ENCODE measurements at places on chromosomes 1 and 21.

DNA sequence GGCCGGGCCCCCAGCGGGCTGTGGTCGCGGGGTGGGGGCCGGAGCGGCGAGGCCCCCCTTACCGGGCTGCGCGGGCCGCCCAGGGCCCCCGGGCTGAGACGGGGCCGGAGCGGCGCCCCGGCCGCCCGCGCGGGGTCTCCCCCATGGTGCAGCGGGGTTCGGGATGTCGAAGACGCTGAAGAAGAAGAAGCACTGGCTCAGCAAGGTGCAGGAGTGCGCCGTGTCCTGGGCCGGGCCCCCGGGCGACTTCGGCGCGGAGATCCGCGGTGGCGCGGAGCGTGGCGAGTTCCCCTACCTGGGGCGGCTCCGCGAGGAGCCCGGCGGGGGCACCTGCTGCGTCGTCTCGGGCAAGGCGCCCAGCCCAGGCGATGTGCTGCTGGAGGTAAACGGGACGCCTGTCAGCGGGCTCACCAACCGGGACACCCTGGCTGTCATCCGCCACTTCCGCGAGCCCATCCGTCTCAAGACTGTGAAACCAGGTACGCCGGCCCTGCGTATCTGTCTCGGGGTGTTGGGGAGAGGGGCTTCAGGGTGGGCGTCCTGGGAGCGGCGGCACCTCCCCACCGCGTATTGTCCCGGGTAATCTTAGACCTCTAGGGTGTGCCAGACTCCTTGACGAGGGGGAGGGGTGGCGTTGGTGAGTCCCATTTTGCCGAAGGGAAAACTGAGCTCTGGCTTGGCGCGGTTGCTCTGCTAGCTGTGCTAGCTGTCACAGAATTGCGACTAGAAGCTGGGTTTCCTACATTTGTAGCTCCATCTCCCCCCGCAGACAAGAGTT, 745 bp downstream of the MAGI3 start:
- no peak for DNase-seq

- no peak for DNase-seq
Measured at GRCh38 chr1:87117761-87118368, 203.4 kb downstream of the HS2ST1 start.

DNA sequence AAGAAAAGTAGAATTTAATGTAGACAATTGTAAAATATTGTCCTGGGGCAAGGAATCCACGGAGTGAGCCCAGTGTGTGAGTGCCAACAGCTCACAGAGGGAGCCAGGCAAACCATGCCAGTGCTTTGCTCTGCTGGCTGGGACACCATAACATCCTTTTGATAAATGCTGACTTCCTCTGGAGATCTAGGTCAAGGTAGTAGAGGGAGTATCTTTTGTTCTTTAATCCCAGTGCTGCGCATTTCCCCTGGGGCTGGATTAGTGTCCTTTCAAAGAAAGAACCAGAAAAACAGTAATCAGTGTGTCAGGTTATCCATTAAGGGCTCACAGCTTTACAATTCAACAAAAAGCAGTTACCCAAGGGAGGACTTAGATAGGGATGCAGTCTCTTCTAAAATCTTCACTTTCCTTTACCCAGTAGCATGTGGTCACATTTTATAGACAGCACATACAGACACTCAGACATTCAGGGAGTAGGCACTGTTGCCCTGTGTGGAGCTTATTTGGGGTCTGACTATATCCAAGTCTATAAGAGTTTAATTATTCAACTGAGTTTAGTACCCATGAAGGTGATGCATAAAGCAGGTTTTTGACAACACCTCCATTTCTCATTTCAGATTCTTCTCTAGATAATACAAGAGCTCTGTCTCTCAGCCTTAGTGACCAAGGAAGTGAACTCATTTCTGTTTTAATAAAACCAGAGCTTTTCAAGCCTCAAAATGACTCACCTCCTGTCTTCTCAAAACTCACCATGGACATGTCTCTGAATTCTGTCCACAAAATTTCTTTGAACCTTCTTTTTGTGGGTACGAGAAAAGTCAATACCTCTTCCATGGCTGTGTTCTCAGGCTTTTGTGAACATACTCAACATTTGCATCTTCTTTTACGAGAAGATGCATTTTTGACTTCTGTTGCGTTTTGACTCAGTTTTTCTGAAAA, 215.3 kb downstream of the BRINP2 start:
- no peak for DNase-seq

DNA sequence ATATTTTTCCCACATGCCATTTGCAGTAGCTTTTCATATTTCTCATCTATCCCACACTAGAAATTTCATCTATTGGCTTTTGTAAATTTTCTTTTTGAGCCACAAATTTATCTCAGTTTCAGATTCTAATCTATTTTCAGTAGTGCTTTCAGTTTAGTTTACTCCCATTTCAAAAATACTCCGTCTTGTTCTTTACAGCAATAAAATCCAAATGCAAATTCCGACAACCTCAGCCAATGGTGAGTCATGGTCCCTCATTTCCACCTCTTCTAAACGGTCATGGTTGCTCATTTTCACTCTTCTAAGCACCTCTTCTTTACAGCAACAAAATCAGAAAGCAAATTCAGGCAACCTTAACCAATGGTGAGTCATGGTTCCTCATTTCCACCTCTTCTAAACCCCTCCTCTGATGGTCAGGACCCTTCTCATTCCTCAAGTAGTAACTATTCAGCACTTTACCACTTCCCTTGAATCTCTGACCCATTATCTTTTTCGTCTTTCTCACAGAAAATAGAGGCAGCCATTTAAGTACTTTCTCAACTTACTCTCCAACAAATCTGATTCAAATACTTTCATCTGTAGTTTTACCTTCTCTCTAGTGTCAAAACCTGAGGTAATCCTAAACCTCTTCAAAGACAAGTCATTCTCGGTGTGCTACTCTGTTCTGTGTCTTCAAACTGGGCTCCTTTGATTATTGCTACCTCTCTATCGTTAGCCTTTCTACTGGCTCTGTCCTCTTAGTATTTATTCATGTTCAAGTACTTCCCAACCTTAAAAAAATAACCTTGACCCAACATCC, 34.4 kb downstream of the C21orf91 start:
- DNase-seq = no peak

DNA sequence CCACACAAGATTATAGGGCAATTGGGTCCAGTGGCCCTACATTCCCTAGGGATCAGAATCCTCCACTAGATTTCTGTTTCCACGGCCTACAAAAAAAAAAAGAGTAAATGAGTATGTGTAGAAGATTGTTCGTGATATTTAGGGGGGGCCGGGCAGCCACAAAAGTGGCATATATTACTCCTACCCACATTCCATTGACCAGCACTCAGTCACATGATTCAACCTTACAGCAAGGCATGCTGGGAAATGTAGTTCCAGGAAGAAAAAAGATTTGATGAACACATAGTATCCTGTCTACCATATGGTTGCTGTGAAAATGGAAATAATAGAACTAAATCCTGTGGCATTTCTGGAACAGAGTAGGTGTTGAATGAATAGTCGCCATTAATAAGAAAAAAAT, 43.4 kb upstream of the GJB5 start:
- no peak for DNase-seq

DNA sequence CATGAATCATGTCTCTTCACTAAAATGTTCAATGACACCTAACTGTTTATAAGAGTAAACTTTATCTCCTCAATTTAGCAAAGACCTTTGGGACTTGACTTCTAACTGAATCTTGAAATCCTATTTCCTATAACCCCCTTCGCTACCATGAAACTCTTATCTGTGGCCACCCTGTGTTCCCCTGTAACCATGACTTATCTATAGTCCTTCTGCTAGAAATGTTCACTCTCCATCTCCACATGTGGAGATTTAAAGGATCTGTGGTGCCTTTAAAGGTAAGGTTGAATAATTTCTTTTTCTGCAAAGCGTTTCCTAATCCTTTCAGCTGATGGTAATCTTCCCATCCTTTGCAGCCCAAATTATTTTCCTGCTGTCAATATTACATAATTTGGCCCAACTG, 436.3 kb upstream of the RUNX1 start:
- DNase-seq = no peak
